ENCODE measurements at places on chromosomes 2 and 18.
A peak's percentile ranks its signal among the peaks of the same experiment; 100 is the strongest.

- DNase-seq = no peak
Observed at GRCh38 chr2:240410808-240411207, 24.7 kb upstream of the GPC1 start.

GRCh38 chr2:232633413-232634205 is at the start of gene EFHD1:
TSS of gene EFHD1 (plus strand) at chr2:232633604. CDS start at chr2:232633705, 101 bp downstream.
- no peak for DNase-seq

- no peak for DNase-seq
Observed at GRCh38 chr2:120854766-120855530, 119.3 kb downstream of the GLI2 start.

GRCh38 chr18:28826107-28826506 is 649.2 kb upstream of the CDH2 start:
- no peak for DNase-seq

DNA sequence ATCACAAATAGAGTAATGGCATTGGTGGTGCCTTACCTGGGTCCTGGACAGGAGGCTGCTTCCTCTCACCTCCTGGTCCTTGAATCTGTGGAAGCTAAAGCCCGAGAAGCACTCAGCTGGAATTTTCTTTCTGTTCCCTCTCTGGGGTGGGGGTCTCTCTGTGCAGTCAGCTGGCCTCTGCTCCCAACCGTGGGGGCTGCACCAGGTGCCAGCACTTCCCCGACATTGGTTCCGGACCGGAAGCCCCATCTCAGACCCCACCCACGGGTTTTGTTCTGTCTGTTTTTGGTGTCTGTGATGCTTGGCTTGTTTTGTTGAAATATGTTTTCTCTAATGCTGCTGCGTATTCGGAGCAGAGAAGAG is 154.7 kb downstream of the TWIST2 start:
- DNase-seq = no peak

DNA sequence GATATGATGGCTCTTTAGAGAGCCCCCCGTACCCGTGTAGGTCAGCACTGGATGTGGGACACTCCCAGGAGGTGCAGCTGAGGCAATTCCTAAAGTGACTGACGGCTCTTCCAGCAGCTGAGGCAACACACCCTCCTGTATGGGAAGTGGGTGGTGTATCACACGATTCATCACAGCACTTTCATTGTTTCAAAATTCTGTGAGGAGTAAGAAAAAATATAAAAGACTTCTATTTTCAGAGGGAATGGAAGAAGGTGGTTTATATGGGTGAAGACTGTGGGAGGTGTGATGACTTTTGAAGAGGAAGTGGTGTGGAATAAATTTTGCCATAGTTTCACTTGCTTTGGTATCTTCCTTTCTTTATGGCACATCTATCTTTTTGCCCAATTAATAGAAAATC is 22.3 kb downstream of the QPCT start:
- no peak for DNase-seq

- no peak for DNase-seq
Observed at GRCh38 chr18:55398858-55399257, 189.1 kb downstream of the TCF4 start.

- DNase-seq = peak; percentile 69
Observed at GRCh38 chr2:9753276-9753600, 90.0 kb upstream of the TAF1B start.

- DNase-seq = no peak
Observed at GRCh38 chr2:206814498-206814897, 49.1 kb downstream of the FASTKD2 start.

DNA sequence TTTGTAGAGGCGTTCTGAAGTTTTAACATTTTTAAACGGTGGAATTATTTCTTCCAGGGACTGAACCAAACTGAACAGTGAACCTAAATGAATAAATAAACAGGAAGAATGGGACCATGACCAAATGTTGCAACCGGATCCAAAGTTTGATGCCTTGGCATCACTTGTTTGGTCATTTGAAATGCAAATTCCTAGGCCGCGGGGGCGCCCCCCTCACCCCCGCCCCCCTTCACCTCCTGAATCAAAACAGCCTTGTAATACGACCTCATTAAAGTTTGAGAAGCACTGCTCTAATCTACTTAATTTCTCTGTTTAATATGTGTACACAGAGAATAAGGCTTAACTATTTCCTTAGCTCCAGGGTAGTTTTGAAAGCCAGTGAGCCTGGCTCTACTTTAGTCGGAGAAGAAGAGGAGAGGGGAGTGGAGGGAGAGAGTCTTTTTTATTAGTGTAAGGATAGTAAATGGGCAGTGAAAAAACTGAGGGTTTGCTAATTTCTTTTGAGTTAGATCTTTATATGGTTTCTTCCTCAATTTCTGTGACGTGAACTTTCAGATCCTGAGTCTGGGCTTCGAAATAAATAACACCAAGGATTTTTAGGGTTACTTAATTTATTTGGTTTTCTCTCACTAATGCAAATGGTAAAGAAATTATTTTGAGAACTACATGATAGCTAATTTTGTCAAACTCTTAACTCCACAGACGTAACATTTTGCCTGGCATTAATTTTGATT is 5.7 kb downstream of the C2orf80 start:
- DNase-seq = no peak

GRCh38 chr18:13745696-13746095 is 19.2 kb downstream of the RNMT start:
- DNase-seq = no peak

GRCh38 chr18:12839057-12839525 is 44.9 kb downstream of the PTPN2 start:
- DNase-seq = no peak

DNA sequence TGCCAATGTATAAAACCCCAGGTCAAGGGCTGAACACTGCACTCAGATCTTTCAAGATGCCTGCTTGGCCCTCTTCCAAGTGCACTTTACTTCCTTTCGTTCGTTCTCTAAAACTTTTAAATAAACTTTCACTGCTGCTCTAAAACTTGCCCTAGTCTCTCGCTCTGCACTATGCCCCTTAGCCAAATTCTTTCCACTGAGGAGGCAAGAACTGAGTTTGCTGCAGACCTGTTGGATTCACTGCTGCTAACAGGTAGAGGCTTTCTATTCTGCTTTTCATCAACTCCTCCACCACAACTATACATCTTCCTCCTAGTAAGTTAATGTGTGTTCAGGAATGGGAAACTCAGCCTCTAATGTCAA is 467.9 kb downstream of the MBD2 start:
- DNase-seq = no peak
